ENCODE measurements at places on chromosomes 7 and 10.
A peak's percentile ranks its signal among the peaks of the same experiment; 100 is the strongest.

DNA sequence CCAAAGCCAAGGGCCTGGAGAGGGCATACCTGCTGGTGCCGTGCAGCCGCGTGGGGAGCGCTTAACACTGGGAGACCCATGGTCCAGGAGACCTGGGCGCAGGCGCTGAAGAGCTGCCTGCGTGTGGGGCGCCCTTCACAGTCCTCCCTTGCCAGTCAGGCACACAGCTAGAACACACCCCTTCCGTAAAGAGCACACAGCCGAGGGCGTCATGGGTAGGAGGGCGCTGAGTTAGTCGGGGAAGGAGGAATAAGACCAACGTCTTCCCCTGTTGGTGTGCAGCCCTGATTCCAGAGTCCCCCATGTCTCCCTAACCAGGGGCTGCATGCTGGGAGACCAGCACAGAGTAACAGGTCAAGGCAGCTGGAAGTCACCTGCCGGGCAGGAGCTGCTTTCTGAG is 273.9 kb downstream of the USP6NL start:
- no peak for DNase-seq

- DNase-seq, result no peak
Measured at GRCh38 chr7:36659172-36659516, 65.2 kb downstream of the AOAH start.

- no peak for DNase-seq
Measured at GRCh38 chr7:1124816-1125602, 35.0 kb downstream of the ZFAND2A start.

- DNase-seq, result no peak
Measured at GRCh38 chr7:155188357-155188756, 109.3 kb upstream of the INSIG1 start.

DNA sequence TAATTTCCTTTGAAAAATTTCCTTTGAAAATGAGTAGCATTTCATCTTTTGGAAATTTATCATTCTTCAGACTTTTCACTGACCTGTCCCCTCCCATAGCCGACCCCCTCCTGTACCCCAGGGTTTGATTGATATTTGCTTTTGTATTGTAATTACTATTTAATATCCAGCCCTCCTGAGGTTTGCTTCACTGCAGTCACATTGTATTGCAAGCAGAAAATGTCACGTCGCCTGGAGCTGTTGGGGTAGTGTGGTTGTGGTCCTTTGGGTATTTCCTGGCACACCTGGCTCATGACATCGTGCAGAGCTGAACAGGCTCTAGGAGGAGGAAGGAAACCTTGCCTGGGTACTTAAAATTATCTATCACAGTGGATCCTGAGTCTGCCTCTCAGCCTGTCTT is 116.1 kb downstream of the INSYN2A start:
- DNase-seq, result no peak

DNA sequence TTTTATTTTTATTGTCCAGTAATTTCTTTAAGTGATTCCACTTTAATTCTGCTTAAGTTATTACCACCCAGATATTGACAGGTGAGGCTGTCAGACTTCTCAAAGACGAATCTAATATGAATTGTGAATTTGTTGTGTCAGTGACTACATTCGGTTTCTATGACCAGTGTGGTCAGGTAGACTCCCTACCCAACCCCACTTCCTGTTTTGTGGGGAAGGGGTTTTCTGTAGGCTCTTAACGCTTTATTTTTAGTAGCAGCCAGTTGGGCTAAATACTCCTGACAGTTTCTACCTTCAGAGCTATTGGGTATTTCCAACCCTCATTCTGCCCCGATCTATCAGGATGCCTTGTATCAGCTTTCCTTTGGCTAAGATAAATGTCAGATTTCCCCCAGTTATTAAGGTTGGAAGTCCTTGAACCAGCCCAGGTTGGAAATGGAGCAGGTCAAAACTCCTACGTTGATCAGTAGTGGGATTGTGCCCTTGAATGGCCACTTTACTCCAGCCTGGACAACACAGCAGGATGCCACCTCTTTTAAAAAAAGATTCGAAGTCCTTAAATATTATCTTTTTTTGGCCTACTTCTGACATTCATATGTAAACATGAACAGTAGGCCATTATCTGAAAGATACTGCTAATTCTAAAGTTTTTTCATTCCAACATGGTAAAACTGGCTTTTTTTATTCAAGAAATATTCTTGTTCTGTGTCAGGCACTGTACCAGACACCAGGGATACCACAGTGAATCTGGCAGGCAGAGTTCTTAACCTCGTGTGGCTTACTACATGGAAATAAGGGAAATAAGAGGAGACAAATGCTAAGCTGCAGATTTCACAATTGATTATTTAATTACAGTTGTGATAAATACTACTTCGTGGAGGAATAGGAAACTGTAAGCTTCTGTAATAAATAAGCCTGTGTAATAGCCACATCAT is 133.3 kb upstream of the SAMD8 start:
- no peak for DNase-seq

DNA sequence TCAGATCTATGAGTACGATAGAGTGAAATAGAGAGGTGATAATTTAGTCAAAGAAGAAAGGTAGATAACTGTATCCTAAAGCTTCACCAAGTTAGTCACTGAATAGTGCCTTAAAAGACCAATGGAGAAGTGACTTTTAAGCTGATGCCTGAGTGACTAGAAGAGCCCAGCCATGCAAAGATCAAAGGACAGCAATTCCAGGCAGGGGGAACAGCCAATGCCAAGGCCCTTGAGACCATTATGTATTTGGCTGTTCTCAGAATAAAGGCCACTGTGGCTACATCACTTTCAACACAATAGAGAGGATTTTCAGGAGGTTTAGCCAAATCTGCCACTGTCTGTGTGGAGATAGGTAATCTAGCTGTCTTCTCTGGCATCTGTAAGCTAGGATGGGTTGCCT is 17.8 kb downstream of the HDAC9 start:
- DNase-seq, result no peak

GRCh38 chr7:28685644-28686417 is 272.3 kb downstream of the TRIL start:
- peak; percentile 60 for DNase-seq

GRCh38 chr10:114779803-114780576 is 41.6 kb upstream of the FHIP2A start:
- DNase-seq, result peak; percentile 52

- no peak for DNase-seq
Measured at GRCh38 chr7:51426163-51426562, 109.6 kb upstream of the COBL start.

GRCh38 chr7:36513393-36513792 is 123.7 kb downstream of the ANLN start:
- DNase-seq, result no peak

DNA sequence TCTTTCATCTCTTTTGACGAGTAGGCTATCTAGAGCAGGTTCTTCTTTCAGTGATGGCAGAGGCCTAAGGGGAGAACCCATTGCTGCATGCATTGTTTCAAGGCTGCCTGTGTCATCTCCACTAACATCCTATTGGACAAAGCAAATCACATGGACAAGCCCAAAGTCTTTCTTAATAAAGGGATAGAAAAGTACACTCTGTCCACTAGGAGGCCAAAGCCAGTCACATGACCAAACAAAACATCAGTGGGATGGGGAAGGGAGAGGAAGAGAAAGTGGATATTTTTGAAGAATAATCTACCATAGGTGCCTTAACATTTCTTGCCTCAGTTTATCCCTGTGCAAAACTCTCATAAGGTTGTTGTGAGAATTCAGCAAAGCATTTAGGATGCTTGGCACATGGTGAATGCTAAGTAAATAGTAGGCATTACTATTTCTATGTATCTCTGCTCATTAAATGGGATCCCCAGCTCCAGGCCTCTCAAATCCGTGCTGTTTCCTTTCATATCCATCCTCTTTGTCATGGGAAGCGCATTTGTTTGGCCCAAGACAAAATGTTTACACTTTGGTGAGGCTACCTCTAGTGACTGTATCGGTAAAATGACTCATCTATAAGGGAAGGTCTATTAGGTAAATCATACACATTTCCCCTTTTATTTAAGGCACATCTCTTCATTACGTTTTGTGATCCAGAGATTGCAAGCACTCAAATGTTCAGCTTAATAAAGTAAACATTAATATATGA is 16.7 kb upstream of the CADPS2 start:
- DNase-seq, result no peak

GRCh38 chr7:22357311-22358175 is 589 bp upstream of the RAPGEF5 start:
- no peak for DNase-seq

DNA sequence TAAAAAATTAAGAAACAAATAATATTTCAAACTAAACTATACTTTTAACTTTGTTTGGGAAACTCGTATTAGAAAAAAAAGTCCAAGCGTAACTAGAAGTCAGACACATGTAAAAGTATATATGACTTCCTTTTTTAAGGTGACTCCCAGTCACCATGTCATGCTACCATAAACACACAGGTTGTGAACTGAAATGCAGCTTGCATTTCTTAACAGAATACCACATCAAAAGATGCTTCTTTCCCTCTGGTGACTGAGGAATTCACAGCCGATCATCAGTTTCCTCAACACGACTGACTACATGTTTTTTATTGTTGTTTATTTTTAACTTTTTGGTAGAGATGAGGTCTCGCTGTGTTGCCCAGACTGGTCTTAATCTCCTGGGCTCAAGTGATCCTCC is 445.0 kb downstream of the PARD3 start:
- DNase-seq, result no peak

- DNase-seq, result peak; percentile 49
Measured at GRCh38 chr7:115679976-115680375, 350.6 kb downstream of the TFEC start.

DNA sequence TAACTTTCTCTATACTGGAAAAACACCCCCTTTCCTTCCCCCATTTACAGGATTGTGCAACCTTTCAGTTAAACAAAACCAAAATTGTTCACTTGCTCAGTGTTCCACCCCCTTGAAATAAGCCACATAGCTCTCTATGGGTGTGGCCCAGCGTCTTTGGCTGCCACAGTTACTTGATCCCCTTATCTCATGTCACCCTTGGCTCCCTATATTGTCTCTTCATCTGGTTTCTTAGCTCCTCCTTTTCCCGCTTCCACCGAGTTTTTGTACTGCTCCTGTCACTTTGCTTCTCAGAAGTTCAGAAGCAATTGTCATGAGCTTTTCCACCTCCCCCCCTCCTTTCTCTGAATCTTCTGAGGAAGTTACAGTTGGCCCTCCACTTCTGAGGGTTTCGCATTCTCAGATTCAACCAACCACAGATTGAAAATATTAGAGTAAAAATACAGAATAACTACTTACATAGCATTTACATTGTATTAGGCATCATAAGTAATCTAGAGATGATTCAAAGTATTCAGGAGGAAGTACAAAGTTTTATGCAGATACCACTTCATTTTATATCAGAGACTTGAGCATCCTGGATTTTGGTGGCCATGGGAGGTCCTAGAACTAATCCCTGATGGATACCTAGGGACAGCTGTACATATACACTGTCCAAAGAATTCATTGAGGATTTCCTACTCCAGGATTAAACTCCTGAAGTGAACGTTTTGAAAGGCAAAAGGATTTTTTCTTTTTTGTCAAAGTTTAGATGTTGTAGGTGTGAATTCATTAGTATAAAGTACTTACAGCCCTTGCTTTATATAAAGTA is 60.4 kb downstream of the ADD3 start:
- DNase-seq, result no peak

GRCh38 chr10:80498078-80498832 is 39.4 kb upstream of the SH2D4B start:
- no peak for DNase-seq

- no peak for DNase-seq
Measured at GRCh38 chr10:31669357-31669756, 259.3 kb downstream of the ARHGAP12 start.

- no peak for DNase-seq
Measured at GRCh38 chr10:122463466-122464249, 2.3 kb downstream of the HTRA1 start.

DNA sequence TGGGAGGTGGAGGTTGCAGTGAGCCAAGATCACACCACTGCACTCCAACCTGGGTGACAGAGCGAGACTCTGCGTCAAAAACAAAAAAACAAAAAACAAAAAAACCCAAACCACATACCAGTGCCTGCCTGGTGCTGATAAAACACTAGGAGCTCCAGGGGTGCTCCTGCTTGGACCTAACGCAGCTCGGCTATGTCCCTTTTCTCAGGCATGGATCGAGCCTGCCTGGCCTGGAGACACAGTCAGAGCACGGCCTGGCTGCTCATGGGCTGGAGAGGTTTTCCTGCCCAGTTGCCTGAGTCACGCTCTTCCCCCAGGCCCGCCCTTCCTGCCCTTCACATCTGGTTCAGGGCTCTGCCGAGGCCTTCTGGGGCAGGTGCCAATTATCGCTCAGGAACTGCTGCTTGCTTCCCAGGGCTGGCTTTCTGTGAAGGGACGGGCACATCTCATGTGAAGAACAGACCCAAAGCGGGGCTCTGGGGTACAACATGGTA is 12.6 kb upstream of the NPFFR1 start:
- peak; percentile 49 for DNase-seq

DNA sequence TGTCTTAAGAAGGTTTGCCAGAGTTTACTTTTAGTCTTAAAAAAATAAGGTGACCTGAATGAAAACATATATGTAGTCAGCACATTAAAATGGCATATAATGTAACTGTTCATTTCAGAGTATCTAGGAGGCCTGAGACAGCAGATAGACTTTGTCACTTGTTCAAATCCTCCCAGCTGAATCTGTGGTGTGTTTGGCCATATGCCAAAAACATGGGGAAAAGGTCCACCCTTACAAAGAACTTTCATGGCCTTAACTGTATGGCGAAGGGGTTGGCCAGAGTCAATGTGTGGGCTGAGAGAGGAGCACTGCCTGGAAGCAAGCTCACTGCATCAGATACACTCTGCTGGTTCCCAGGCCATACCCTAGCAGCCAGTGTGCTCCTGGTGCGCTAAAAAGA is 113.7 kb downstream of the ALOX5 start:
- DNase-seq, result no peak

DNA sequence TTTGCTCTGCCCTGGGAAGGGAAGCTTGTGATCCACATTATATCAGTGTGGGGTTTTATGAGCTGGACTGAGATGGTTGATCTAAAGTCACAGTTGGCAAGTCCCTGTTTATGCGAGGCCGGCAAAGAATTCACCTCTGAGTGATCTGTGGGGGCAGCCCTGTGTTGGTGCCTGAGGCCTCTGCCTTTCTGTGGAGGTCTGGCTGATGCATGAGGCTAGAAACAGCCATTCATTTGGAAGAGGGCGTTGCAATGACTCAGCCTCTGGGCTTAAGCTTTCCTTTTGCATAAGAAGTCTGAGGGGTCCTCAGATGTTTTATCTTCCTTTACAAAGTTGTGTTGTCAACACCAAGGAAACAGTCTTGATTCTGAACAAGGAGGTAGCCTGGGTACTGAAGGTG is 126.9 kb downstream of the MGMT start:
- DNase-seq, result no peak

GRCh38 chr10:104197364-104197763 is 34.8 kb downstream of the CFAP43 start:
- DNase-seq, result no peak

DNA sequence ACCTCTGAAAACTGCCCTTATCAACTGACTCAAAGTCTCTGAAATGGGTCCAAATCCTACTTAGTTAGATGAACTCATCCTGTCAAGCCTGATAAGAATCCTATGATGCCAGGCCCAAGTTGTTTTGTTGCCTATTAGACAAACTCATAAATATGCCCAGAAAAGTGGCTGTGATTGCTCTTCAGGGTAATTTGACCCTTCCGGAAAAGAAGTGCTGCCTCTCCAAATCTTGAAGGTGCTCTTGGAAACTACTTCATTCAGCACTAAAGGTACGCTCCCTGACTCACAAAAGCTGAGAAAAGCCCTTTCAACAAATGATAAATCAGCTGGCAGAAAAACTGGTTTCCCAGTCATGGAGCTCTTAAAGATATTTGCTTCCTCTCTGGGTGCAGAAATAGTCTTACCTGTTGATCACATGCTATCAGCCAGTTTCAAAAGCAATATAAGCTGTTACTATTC is 6.7 kb downstream of the IFIT5 start:
- DNase-seq, result no peak
